ENCODE measurements at places on chromosomes 3 and 15.

DNA sequence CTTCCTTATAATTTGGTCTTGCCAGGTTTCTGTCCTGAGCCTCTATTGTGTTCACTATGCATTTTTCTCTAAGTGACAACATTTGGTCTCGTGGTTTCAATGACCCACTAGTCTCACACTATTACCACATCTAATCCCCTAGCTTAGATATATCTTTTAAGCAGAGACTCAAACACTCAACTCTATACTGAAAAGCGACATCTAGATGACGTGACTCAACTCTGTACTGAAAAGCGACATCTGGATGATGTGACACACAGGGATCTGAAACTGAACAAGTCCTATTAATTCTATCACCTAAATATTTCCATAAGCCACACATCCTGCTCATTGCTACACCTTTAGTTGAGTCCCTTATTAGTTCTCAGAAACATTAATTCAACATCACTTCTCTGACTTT, 141.7 kb upstream of the MBNL1 start:
- no peak for DNase-seq

GRCh38 chr3:66499881-66500575, 794 bp downstream of the LRIG1 start:
- DNase-seq = peak; percentile 34

DNA sequence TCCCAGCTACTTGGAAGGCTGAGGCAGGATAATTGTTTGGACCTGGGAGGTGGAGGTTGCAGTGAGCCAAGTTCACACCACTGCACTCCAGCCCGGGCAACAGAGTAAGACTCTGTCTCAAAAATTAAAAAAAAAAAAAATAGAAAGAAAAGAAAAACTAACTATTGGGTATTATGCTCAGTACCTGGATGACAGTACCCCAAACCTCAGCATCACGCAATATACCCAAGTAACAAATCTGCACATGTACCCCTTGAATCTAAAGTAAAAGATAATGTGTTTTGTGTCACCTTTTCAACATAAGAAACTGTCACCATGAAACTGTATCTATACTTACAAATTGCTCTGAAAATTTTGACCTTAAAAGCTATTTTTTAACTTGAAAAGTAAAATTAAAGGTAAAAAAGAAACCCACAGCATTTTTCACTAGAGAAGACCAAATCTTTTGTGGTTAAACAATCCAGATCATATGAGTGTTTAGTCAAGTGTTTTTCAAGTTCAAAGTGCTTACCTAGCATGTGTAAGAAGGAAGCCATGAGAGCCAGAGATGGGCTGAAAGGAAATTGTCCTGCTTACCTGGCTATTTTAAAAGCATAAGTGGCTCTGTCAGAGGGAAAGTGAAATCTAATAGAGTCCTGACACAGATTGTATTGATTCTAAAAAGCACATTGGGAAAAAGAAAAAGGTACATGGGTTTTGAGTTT, 50.5 kb downstream of the MYO1E start:
- DNase-seq = no peak

GRCh38 chr3:160126761-160127160, 98.5 kb upstream of the C3orf80 start:
- DNase-seq = no peak

DNA sequence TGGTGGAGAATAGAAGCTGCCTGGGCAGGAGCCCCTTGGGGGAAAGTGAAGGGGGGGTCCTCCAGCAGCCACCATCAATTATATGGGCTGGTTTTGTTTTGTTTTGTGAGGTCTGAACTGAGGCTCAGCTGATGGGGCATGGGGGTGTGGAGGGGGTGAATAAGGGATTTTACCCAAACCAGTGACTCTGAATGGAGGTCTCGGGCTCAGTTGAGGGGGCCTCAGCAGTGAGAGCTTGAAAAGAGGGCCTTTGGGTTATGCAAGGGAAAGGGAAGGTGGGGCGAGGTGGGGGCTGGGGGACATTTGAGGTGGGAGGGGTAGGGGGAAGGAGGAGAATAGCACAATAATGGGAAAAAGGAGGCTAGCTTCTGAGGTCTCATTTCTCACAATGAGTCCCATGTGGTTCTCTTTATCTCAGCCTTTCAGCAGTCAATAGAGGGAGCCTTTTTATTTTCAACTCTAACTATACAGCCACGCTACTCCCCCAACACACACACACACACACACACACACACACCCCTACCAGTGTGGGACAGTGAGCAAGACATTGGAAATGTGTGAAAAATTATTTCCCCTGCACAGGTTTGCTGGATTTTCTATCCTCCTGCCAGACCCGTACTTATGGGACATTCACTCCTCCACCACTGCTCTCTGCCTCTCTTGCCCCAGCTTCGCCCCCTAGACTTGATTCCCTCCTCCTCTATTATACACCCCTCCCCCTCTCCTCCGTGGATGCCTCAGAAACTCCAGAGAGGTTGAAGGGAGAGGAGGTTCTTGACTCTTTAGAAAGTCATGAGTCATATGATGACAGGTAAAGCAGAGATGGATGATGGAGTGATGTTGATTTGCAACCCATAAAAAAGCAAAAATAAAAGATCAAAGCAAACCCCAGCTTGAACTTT, 96.0 kb downstream of the GTPBP8 start:
- DNase-seq = peak; percentile 37

DNA sequence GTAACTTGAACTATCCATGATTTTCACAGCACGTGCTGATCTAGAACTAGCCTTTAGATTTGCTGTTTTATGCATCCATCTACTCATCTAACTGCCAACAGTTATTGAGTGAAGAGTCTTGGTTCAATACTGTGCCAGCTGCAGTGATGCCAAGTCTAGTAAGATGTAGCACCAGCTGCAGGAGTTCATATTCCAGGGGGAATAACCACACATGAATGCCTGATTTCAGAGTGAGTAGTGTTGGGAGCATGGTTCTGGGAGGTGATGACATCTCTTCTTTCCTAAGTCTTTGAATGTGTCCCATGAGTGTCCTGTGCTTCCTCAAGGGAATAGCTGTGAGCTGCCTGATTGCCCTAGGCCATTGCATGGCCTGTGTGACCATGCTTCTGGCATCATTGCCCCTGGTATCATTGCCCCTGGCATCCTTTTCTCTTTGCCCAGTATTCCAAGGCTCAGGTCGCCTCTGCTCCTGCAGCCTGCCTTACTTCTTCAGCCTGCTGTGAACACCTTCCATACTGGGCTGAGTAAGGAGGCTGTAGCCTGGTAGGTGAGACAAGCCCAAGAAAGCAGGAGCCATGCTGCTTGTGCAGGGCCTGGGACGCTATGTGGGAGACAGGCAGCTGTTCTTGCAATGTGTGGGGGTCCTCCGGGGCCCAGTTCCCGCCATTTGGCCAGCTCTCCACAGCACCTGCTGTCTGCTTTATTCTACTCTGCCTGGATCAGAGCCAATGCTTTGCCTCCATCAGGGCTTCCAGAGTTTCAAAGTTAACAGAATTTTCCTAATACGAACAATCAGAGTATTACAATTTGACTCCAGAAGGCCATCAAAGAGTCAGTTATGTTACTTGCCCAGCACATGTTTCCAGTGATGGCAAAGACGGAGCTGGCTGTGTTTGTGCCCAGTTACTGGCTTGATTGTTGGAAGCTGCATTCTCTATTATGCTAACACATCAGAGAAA, 73.2 kb downstream of the CLSTN2 start:
- DNase-seq = no peak

- DNase-seq = no peak
These were observed 826.1 kb downstream of the AGBL1 start for GRCh38 chr15:86905625-86906256.

- no peak for DNase-seq
These were observed 88.2 kb downstream of the AGBL1 start for GRCh38 chr15:86167841-86168240.
